ENCODE measurements at places on chromosomes 2 and 18. TPM values are rescaled to one million over a fixed set of nuclear protein-coding genes. Genes with fewer than 3 reads are reported as not detected.

GRCh38 chr2:69750246-69750645, 8.3 kb downstream of the ANXA4 start:
- DNase-seq: no peak

GRCh38 chr2:220775856-220776488, 796.1 kb downstream of the EPHA4 start:
- DNase-seq: no peak

DNA sequence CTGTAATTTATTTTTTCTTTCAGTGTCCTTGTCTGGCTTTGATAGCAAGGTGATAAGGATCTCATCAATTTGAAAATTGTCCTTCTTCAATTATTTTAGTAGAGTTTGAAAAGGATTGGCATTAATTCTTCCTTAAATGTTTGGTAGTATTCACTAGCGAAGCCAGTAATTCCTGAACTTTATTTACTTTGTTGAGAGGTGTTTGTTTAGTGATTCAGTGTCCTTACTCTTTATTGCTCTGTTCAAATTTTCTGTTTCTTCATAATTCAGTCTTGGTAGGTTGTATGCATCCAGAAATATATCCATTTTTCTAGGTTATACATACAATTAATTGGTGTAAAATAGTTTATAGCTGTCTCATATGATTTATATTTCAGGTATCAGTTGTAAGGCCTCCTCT, 676.7 kb upstream of the POU3F3 start:
- DNase-seq: no peak

DNA sequence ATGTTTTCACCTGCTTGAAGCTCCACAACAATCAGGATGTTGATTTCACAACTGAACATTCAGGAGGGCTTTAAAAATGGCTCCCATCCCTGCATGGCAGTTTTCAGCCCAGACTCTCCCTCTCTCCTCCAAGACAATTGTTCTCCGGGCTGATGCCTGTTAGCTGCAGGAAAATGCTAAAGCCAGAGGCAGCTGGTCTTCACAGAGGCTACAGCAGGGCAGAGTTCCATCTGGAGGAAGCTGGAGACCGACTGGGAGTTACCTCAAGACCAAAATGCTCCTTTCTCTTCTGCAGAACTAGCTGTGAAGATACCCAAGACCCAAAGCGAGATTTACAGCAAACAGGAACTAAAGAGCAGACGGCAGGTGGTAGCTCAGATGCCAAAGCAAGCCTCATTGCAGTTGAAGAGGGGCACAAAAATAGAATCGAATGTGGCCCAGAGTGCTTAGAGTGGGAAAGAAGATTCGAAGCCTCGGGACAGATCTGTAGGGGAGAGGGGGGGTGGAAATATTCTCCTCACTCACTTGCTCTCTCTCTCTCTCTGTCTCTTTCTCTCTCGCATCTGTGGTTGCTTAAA, 423.6 kb downstream of the ZNF521 start:
- no peak for DNase-seq

- no peak for DNase-seq
Observed at GRCh38 chr2:173555833-173556232, 201.2 kb downstream of the CDCA7 start.

GRCh38 chr18:37270038-37270665, 295.4 kb downstream of the CELF4 start:
- DNase-seq: peak; percentile 70

DNA sequence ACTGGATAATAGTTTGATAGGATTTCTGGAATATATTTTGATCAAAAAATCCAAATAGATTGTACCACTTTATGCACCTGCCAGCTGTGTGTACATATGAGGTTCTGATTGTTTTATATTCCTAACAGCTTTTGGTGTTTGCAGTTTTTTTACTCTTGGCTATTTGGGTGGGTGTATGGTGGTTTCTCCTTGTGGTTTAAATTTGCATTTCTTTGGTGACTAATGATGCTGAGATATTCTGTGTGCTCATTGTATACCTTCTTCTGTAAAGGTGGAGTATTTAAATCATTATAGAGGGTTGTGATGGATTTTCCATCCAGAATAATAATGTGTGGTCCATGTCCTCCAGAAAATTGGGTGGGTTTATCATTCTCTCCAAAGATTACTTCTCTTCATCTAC, 372.9 kb downstream of the THSD7B start:
- DNase-seq: no peak

Gene CYP26B1
- polyA plus RNA-seq: 6.5 TPM

Gene IL1RL2
- polyA plus RNA-seq: 1.6 TPM
